ENCODE measurements at places on chromosomes 4 and X. TPM values are rescaled to one million over a fixed set of nuclear protein-coding genes. Genes with fewer than 3 reads are reported as not detected.

- DNase-seq, result no peak
These were observed 813.7 kb downstream of the DMD start for GRCh38 chrX:32397562-32398216.

GRCh38 chrX:149152941-149153340 is 352.2 kb downstream of the IDS start:
- DNase-seq, result no peak

- no peak for DNase-seq
These were observed 85.9 kb downstream of the UNC5C start for GRCh38 chr4:95462921-95463320.

GRCh38 chrX:45202171-45202570 is 1.5 kb upstream of the DIPK2B start:
- no peak for DNase-seq

DNA sequence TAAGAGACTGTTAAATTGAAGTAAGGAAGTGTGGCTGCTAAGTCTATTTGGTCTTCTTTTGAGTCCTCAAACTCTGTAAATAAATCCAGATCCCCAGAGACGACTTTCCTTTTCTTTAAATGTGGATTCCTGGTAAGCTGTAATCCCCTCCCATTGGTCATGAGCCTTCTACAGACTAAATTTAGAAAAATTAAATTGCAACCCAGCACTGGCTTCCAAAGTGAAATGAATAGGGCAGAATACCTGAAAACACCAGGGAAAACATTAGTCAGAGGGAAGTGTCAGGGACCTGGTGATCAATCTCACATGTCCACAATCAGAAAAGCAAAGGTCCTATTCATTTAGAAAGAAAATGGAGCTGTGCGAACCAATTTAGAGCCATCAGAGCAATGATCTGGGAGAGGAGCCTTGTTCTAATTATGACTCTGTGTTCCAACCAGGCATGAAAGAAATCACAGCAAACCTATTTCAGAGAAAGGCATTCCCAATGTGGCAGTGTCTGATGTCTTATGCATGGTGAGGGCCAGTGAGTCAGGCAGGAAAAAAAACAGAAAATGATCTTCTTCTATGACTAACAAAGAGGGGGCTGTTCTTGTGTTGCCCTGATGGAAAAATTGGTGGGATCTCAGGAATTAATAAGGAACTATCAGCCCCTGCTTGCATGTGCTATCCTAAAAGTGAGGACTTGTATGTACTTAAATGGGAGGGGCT is 19.8 kb upstream of the CCDC149 start:
- no peak for DNase-seq

DNA sequence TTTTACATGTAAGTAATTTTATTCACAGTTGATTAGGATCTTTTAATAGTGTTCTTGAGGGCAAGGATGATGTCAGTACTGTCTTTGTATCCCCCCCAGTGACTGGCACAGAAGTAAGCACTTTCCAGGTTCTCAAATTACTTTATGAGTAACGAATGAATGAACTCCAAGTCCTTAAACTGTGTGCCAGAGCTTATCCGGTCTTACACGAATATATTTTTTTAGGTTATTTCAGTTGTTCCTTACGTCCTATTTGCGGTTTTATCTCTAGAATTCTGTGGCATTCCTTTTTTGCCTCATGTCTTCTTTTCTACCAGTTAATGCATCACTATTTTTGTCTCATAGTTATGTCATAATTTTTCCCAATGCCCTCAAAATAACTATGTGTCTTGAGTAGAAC is 106.9 kb upstream of the MID1IP1 start:
- DNase-seq, result no peak

DNA sequence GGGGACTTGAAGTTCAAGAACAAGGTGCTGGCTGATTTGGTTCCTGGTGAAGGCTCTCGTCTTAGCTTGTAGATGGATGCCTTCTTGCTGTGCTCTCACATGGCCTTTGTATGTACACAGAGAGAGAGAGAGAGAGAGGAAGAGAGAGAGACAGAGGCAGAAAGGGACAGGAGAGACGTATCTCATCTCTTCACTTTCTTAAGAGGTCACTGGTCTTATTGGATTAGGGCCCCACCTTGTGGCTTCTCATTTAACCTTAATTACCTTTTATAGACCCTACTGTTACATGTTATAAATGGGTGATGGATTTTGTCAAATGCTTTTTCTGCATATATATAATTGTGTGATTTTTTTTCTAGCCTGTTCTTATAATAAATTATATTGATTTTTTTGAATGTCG is 1444.2 kb downstream of the ADGRL3 start:
- peak; percentile 3 for DNase-seq

DNA sequence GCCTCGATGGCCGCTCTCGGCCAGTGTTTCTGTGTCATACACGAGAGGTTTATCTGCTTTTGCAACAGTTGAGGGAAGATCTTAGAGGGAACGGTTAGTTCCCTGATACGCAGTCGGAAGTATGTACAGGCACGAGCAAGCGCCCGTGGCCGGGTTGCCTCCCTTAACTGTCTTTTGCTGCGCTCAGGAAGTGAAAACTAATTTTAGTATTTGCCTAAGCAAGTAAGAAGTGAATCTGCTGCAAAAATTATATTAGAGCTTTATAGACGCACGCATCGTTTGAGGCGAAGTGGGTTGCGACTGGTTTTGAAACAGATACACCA is 695 bp downstream of the MTM1 start:
- DNase-seq, result no peak

The SYTL4 gene
- polyA plus RNA-seq, result 6.0 TPM

The NLGN3 gene
- polyA plus RNA-seq, result 3.8 TPM

The ADGRL3 gene
- 9.8 TPM for polyA plus RNA-seq

The PABPC5 gene
- 1.9 TPM for polyA plus RNA-seq
